ENCODE measurements at places on chromosomes 7 and 10.
A peak's percentile ranks its signal among the peaks of the same experiment; 100 is the strongest.

DNA sequence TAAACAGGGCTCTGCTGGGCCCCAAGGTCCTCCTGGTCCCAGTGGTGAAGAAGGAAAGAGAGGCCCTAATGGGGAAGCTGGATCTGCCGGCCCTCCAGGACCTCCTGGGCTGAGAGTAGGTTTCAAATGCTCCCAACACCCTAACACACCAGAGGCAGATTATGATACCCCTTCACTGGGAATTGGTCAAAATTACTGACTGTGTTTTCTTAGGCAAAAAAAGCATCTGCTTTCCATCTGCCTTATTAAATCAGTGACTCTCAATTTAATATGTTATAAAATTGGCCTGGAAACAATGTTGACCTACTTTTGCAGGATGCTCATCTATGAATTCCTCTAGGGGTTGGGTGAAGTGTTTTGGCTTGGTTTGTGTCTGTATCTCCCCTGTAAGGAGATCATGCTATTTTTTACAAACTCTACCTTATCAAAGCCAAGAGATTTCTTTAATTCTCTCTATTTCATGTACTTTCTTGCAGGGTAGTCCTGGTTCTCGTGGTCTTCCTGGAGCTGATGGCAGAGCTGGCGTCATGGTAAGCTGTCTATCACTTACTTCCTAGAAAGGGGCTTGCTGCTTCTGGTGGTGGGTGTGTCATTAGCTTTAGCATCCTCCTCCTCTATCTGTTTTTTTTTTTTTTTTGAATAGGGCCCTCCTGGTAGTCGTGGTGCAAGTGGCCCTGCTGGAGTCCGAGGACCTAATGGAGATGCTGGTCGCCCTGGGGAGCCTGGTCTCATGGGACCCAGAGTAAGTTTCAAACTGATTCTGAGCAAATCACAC, 15.9 kb downstream of the COL1A2 start:
- DNase-seq = no peak

DNA sequence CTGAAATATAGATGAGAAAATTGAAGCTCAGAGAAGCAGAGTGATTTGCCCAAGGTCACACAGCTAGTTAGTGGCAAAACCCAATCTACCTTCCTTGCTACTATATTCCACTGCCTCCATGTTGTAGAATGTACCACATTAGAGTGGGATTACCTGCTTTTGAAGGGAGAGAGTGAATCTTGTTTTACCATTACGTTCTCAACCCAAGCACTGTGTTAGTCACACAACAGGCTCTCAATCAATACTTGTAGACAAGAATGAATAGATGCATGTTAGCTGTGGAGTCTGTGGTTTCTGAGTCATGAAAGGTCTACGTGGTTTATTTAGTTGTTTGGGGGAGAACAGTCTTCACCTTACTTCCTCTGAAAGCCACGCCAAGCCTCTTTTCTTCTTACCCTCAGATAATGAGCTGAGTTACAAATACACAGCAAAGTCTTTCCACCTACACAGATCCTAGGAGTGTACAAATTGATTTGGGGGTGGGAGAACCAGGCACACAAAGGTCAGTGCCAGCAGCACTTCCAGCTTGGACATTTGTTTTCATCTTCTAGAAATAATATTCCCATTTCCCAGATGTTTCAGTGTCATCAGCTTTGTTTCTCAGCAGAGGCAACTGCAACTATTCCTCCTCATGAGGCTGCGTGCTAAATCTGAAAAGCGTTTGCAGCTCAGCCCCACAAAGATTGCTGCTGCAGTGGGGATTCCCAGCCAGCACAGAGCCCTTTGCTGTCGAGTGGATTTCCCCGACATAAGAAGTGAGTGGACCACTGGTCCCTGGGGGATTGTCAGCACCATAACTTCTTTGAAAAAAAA, 71.5 kb upstream of the ADO start:
- peak; percentile 40 for DNase-seq

GRCh38 chr10:75145590-75145989, 34.1 kb downstream of the SAMD8 start:
- no peak for DNase-seq

DNA sequence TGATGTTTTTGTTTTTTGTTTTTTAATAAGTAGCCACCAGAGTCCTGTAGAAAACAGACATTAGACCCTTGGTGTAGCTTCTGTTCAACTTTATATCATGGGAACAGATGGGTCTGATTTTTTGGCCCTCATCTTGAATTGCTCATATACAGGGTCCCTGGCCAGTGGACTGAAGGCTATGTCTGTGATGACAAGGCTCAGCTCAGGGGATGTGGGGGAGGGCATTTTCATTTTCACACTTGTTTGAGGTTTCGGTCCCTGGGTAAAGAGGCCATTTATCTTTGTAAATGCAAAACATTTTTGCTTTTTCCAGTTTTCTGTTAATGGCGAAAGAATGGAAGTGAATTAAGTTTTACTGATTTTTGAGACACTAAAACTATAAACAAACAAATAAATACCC, 257.6 kb upstream of the PHYHIPL start:
- DNase-seq = no peak
